CD4-positive, alpha-beta T cell treated with Interleukin-4 for 4 hours (primary cell): ENCODE measurements at places on chromosomes 16 and 17.

- DNase-seq, result no peak
Observed at GRCh38 chr17:32824334-32824733, 52.6 kb downstream of the MYO1D start.

DNA sequence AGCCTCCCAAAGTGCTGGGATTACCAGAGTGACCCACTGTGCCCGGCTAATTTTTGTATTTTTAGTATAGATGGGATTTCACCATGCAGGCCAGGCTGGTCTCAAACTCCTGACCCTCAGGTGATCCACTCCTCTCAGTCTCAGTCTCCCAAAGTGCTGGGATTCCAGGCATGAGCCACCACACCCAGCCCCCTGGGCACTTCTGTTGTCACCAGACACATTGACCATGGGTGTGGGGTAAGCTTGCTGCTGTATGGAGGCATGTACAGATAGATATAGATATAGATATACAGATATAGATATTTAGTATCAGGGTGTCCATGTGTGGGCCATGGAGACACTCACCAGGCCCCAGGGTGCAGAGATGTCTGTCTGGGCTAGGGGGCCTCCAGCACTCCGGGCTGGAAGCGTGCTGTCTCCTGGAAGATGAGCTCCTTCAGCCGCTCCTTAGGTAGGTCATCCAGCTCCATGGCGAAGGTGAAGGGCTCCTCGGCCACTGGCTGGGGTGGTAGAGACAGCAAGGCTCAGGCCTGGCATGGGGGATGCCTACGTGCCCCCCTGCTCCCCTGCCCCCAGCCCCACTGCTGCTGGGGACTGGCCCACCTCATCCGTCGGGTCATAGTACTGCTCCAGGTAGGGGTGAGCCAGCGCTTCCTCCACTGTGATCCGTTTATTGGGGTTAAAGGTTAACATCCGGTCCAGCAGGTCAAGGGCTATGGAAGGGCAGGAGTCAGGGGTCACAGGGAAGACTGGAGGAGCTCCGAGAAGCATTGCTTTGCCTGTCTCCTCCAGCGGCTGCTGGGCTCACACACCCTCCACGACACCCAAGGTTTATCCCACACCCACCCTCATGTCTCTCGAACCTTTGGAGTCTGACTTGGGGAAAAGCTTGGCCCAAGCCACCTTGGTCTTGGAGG lies 3.2 kb upstream of the GDPD3 start:
- DNase-seq, result no peak

DNA sequence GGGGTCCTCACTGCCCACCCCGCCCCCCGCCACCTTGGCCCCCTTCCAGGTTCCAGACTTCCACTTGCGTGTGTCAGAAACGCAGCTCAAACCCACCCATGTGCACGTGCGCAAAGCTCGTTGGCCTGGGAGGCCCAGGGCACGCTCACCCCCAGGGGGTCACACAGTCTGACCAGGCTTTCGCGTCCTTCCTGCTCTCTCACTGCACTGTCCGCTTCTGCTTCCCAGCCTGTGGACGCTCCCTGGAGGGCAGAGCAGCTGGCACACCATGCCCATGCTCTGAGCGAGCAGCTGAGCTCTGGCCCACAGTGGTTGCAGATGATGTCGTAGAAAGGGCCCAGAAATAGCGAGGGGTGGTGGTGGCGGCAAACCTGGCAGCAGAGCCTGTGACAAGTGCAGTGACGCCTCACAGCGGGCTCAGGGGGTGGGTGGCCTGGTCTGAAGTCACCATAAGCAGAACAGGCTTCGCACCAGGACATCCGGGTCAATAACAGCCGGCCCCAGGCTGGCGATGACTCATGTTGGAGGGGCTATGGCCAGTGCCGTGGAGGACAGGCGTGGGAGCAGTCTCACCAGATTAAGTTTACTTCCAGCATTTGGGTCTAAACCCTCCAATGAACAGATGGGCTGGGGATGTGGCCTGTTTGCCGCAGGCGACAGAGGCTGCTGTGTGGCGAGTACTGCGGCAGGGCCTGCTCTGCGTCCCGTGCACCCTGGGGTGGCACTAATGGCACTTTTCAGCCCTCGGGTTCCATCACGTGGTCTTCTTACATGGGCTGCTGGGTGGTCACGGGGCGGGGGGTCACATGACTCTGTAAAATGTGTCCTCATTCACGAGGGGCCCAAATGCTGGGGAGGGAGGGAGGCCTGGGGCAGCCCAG lies 49.0 kb downstream of the NT5M start:
- no peak for DNase-seq

DNA sequence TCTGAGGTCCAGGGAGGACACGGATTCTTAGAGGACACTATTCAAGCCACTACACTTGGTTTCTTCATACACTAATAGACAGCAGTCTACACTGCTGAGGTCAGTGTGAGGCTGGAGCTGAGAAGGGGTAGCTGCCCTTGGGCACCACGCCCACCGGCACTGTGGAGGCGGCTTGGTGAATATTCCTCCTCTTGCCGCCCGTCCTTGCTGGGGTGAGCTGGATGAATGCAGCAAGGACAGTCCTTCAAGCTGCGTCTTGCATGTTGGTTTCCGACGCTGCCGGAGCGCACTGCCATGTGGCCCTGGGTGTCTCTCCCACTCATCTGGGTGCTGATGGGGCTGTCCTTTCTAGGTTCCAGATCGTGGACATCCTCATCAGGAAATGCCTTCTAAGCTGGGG lies 2.6 kb downstream of the ZNF205 start:
- no peak for DNase-seq

DNA sequence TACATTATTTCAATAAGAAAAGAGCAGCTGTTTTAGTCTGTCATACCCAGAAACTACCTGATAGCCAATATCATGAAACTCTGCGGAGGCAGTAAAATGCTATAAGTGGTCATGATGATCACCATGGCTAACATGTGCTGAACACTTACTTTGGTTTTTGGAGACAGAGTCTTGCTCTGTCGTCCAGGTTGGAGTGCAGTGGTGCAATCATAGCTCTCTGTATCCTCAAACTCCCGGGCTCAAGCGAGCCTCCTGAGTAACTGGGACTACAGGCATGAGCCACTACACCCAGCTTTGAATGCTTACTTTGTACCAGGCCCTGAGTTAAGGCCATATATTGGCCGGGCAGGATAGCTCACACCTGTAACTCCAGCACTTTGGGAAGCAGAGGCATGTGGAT lies 101.2 kb upstream of the DHX40 start:
- DNase-seq, result no peak

DNA sequence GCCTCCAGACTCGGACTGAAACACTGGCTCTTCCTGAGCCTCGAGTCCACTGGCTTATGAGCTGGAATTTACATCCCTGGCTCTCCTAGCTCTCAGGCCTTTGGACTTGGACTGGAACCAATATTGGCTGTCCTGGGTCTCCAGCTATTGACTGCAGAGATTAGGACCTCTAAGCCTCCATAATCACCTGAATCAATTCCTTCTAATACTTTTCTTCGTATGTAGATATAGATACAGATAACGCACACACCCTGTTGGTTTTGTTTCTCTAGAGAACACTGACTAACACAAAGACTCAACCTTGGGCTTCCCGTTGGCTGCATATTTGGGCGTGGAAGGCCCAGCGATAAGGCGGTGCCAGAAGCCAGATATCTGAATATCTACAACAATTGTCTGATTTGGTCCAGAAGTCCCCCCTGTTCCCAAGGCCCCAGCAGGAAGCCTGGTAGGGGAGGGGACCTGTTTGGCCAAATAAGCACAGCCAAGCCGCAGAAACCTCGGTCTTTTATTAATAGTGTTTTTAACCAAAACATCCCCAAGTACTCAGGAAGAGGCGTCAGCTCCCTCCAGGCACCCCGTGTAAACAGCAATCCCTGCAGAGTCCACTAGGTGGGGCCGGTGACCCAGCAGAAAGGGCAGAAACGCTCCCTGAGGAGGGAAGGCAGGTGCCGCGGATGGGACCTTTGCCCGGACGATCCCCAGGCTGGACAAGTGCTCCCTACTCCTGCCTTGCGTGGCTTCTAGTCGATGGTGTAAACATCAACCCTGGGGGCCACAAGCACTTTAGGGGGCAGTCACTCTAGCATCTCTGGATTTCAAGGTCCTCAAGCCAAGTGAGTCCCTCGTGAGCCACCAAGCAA lies 57.0 kb downstream of the ABR start:
- DNase-seq, result peak; percentile 81

DNA sequence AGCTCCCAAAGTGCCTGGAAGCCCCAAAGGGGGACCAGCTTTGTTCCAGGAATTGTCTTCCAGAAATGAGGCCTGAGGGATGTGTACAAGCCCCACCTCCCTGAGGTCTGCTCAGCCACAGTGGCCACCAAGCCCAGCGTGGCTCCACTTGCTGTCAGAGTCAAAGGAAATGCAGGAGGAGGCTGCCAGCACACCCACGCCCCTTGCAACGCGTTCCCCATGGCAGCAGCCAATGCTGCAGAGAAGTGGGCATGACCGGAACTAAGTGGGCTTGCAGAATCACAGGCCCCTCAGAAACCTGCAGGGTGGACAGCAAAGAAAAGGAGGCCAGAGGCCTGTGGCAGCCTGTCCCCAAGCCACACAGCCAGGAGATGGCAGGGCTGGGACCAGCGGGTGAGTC lies 320.8 kb downstream of the FOXL1 start:
- no peak for DNase-seq

GRCh38 chr16:71796501-71797097 lies 12.0 kb downstream of the AP1G1 start:
- no peak for DNase-seq

GRCh38 chr16:68548947-68549346 lies 9.9 kb downstream of the ZFP90 start:
- peak; percentile 13 for DNase-seq

GRCh38 chr17:63988127-63988478 lies 10.0 kb upstream of the PRR29 start:
- DNase-seq, result no peak

DNA sequence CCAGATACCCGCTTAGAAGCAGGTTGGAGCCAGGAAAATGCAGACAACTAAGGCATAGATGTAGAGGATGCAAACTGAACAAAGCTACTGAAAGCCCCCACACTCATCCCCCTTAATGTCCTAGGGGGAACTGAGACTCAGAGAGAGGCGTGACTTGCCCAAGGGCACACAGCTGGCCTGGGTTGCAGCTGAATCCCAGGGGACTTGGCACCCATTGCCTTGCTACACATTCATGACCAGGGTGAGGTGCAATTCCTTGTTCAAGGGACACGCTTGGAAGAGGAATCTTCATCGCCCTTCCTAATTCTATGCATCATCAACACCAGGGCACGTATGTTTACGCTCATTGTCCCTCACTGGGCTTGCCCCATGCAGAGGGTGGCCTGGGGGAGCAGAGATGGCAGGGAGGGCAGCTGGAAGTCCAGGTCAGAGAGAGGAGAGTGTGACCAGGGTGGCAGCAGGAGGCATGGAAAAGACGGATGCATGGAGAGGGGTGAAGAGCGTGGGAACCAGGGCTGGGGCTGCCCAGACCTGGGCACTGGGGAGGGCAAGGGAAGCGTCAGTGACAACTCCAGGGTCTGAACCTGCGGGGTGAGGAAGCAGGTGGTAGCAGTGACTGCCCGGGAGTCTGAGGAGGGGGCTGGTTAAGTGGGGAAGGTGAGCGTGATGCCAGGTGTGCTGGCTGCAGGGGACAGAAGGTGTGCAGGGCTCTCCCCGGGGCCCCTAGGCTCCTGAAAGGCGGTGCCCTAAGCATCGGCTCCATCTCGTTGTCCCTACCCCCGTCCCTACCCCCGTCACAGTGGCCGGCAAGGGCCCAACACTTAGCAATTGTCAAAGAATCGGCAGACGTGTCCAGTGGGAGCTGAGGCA lies 267.1 kb upstream of the TNRC6C start:
- no peak for DNase-seq

DNA sequence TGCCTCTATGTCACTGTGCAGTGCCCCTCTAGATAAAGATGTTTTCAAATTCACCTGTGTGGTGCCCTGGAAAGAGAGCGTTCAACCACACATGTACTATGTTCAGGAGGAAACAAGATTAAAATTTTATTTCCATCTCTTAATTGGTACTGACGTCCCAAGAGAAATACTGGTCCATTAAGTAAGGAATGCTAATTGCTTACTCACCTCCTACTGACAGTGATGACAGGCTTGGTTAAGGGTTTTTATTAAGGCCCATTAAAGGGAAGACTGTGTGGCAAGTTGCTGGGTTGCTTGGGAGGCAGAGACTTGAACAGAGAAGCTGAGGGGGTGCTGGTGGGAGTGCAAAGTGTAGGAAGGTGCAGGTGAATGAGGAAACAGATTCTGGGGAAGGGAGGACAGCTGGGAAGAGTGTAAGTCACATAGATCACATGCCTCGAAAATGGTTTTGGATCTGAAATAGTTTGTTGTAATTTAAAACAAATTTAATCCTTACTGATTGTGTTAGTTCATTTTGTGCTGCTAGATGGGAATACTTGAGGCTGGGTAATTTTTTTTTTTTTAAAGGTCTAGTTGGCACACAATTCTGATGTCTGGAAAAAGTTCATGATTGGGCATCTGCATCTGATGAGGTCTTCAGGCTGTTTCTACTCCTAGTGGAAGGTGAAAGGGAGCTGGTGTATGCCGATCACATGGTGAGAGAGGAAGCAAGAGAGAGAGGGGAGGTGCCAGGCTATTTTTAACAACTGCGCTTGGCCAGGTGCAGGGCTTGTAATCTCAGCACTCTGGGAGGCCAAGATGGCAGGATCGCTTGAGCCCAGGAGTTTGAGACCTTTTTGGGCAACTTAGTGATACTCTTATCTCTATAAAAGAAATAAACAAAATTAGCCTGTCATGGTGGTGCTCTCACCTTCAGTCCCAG lies 140.5 kb downstream of the CACNG3 start:
- DNase-seq, result no peak

DNA sequence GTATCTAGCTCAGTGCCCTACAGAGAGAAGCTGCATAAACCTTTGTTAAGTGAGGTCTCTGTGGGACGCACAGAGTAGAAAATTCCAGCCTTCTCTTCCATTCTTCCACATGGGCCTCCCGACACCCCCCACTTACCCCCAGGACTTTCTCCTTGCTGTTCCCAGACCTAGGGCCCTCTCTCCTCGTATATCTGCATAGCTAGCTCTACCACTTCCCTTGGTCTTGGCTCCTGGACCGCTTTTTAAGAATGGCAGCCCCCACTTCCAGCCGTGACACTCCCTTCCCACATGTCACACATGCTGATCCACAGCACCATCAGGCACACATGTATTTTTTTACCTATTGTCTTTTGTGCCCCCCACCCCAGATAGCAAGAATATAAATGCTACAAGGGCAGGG lies 16.7 kb upstream of the FOXJ1 start:
- DNase-seq, result no peak
